Effector memory CD4-positive, alpha-beta T cell (primary cell): ENCODE measurements at places on chromosomes 3 and 15.

- peak overlapping the region; percentile 95 for H3K27ac ChIP-seq
- no peak for DNase-seq
These were observed 1.0 kb downstream of the RASSF1 start for GRCh38 chr3:50339485-50340146.

DNA sequence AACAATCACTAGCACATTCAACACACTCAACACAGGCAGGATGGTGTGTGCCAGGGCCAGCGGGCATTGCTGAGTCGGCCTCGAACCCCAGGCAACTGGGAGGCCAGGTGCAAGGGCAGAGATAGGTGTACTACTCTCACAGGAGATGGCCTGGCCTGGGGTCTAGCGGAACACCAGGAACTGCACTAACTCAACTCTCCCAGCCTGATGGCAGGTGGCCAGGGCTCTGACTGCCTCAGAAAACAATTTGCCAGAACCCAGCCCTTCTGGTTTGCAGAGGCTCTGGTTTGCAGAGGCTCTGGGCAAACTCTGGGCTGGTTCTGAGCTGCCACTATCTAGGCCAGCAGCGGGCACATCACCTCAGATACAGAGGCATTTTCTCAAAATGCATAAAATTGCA lies 229.2 kb upstream of the CHRNA7 start:
- H3K4me1 ChIP-seq: no peaks in the 10 kb centered on the region
- DNase-seq: no peak
- no peaks in the 10 kb centered on the region for H3K36me3 ChIP-seq
- H3K27me3 ChIP-seq: no peaks in the 10 kb centered on the region
- no peak overlapping the region for H3K4me3 ChIP-seq

DNA sequence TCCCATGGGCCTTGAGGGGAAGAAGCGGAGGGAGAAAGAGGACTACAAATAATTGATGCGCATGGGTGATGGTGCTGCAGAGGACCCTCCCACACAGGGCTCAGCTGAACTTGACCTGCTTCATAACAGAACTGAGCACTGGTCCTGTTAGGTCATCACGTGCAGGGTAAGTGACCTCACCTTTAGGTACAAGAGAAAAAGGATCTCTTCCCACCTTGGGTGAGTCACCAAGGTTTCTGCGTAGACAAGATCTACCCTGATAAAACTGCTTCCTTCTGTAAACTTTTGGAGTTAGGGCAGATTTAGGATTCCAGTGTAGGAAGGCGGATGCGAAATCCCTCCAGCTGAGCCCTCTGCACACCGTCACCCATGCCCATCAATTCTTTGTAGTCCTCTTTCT lies 67.1 kb downstream of the FEM1B start:
- DNase-seq: no peak
- H3K27ac ChIP-seq: no peak overlapping the region
- no peaks in the 10 kb centered on the region for H3K27me3 ChIP-seq
- H3K4me3 ChIP-seq: no peak overlapping the region

DNA sequence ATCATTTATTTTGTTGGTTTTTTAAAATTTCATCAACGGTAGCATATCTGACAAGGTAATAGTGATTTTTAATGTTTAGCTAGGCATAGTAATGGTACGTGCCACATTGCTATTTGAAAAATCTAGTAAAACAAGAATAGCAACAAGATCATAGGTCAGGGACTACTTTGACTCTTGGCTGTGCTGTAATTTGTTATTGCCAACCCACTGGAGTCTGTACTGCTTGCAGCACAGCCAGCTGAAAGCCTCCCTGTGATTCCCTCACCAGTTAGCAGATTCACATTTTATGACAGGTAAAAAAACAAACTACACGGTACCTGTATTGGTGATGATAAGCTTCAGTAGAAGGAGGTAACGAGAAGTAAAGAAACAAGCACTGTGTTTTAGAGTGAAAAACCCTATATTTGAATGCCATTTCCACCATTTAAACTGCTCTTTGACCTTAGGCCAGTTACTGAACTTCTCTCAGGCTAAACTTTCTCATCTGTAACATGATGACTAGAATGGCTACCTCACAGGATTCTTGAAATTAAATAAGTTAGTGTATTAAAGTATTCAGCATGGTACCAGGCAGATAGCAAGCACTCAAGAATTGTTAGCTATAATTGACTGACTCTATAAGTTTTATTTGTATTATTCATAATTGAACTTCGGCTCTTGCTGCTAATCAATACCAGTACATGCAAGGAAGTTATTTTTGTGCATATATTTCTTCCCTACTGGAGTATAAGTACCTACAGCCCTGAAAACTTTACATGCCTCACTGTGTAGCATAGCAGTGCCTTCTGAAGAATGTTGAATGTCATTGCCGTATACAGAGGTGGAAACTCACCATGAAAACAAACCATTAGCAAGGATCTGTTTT lies 16.1 kb downstream of the FILIP1L start:
- no peak overlapping the region for H3K27ac ChIP-seq
- no peaks in the 10 kb centered on the region for H3K4me1 ChIP-seq
- no peak overlapping the region for H3K4me3 ChIP-seq
- H3K27me3 ChIP-seq: no peaks in the 10 kb centered on the region
- no peaks in the 10 kb centered on the region for H3K36me3 ChIP-seq

DNA sequence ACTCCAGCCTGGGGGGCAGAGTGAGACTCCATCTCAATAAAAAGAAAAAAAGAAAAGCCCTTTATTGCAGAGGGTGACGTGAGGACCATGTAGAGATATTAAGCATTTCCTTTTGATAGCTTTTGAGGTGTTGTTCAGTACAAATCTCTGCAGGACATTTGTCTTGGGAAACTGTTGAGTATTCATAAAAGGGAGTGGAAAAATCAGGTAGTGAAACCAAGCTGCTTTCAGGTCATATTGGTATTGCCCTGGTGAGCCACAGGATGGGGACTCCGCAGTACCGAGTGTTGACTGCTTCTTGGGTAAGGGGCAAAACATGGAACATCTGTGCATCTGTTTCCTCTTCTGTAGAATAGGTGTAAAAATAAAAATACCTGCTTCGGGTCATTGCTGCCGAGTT lies 9.9 kb downstream of the ITPR1 start:
- peaks cover 17% of the 10 kb centered on the region for H3K36me3 ChIP-seq
- no peak for DNase-seq
- H3K27me3 ChIP-seq: no peaks in the 10 kb centered on the region
- no peaks in the 10 kb centered on the region for H3K4me1 ChIP-seq
- H3K27ac ChIP-seq: no peak overlapping the region
- no peak overlapping the region for H3K4me3 ChIP-seq

GRCh38 chr15:93058904-93059427 lies 30.0 kb downstream of the RGMA start:
- no peak for DNase-seq
- no peak overlapping the region for H3K4me3 ChIP-seq
- H3K27me3 ChIP-seq: no peaks in the 10 kb centered on the region
- H3K4me1 ChIP-seq: no peaks in the 10 kb centered on the region
- H3K36me3 ChIP-seq: no peaks in the 10 kb centered on the region
- no peak overlapping the region for H3K27ac ChIP-seq

DNA sequence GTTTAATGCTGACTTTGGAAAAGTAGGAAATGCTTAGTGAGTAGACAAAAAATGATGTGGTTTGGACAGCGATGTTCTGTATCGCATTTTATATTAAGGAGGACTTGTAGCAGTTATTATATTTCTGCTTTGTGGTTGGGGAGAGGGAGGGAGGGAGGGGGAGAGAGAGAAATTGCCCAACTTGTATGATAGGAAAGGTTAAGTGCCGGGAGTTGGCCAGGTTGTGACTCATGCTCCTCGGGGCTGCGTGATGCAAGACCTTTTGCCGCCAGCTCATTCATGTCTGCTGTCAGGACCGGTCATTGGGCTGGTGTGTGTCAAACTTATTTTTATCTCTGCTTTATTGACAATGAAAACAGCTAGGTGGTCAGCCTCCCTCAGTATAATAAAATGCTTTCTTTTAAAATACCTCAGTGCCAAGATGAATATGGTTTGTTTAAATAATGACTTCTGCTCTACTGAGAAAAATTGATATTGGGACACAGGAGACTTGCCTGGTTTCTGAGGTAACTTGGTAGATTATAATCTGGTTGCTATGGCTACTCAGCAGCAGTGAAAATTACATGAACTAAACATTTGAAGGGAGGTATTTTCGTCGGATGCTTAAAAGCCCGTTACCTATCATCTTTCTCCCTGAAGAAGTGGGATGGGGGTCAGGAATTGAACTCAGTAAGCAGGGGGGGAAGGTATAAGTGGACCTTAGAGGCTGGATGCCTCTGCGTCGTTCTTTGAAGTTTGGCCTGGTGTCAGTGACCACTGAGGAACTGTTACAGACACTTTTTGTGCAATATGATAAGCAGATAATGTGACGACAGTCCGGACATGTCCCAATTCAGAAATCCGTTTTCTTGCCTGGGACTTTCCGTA lies 90.7 kb downstream of the FNDC3B start:
- H3K36me3 ChIP-seq: no peaks in the 10 kb centered on the region
- peak; percentile 67 for DNase-seq
- H3K4me1 ChIP-seq: peaks cover 12% of the 10 kb centered on the region
- H3K27me3 ChIP-seq: no peaks in the 10 kb centered on the region

DNA sequence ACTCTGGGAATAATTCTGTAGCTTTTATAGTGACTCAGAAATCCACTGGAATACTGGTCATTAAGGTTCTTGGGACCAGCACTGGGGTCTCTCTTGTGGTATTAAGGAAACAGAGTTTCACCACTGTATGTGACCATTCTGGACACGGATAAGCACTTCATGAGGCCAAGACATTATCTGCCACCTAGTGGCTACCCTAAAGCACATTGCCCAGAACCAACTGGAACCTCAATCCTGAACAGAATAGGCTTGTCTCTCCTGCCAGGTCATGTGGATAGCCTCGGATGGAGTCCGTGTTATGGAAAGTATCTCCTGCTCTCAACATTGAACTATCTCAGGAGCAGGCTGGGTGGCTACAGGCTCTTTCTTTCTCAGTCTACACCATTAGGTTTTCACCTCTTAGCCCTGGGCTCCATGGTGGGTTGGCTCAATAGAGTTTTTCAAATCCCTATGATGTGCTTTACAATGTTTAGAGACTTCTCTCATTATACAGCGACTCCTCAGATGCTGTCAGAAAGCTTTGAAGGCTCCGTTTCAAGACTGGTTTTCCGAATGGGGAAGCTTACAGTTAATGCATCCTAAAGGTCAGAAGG lies 167.6 kb upstream of the ST8SIA2 start:
- no peaks in the 10 kb centered on the region for H3K27me3 ChIP-seq
- no peak overlapping the region for H3K27ac ChIP-seq
- no peak for DNase-seq
- H3K4me1 ChIP-seq: no peaks in the 10 kb centered on the region
